ENCODE measurements at places on chromosomes 2 and 18.

DNA sequence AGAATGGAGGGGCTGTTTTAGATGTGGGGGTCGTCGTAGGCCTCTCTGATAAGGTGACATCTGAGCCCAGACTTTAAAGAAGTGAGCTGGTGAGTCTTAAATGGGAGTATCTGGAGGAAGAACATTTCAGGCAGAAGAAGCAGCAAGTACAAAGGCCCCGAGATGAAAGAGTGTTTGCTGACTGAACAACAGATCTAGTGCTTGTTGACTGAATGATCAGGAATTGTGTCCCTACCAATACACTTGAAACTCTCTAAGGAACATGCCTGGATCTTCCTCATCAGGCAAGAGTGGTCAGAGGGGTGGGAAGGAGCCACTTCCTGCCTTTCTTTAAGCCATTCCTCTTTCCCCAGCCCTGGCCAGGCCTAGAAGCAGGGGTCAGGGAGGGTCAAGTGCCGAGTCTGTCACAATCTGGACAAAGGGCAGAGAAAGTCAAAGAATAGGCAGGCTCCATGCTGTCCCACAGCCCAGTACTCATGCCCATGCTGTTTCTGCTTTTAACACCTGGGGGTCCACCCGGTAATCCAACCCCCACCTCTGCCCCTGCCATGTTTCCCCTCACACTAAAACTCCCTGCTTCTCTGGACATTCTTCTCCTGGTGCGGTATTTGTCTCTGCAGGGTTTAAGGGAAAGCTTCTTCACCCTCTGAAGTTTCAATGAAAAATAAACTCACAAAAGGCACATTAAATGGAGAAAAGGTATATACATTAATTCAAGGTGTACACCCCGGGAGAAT, 3.0 kb upstream of the TMEM37 start:
- DNase-seq: no peak

DNA sequence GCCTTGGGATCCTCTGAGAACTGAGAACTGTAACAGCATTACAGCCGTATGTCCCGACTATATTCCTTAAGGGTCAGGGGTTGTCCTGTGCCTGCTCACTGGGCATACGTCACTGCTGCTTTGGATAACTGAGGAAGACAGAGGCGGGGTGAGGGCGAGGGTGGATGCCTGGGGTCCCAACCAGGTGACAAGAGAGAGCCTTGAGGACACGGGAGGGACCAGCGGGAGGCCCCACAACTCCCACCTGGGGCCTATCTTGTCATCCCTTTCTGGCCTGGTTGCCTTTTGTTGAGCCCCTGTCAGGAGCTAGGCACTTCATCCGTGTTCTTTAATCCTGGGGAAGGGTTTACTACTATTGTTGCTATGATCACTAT, 28.8 kb downstream of the INPP5D start:
- no peak for DNase-seq

- DNase-seq: no peak
These were observed 45.6 kb upstream of the PCBP1 start for GRCh38 chr2:70041663-70042062.

GRCh38 chr2:162245061-162245460, 1.8 kb upstream of the FAP start:
- DNase-seq: no peak

GRCh38 chr2:173217116-173217840, 137.4 kb upstream of the CDCA7 start:
- no peak for DNase-seq

- no peak for DNase-seq
These were observed 62.1 kb upstream of the NPAS2 start for GRCh38 chr2:100757621-100758394.

DNA sequence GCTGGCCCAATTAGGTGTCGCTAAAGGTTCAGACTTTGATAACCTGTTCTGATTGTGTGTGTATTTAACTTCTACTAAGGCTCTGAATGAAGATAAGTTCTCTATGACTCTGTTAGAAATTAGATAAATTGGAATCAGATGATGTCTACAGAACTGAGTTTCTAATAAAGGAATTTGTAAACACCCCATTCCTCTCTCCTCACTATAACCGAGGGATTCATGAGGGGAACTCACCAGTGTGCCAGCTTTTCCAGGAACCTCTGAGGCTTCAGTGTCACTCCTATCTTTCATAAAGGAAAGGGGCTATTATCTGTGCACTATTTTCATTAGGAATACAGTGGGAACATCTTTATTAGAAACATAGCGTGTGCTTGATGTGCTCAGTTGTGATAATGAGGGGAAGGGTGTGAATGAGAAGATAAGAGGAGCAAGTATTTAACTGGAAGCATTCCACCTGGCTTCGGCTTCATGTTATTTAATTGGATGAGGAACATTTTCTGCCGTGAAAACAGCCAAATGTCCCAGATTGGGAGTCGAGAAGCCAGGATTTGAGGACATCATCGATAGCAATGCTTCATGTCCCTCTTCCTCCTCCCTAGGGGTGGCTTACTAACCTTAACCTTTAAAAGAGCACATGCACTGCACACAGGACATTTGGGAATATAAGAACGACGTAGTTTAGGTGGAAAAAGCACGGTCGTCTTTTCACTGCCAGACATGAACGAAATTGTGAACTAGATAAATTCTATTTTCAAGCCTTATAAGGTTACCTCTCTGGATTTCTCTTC, 84.8 kb upstream of the TCF4 start:
- DNase-seq: no peak

DNA sequence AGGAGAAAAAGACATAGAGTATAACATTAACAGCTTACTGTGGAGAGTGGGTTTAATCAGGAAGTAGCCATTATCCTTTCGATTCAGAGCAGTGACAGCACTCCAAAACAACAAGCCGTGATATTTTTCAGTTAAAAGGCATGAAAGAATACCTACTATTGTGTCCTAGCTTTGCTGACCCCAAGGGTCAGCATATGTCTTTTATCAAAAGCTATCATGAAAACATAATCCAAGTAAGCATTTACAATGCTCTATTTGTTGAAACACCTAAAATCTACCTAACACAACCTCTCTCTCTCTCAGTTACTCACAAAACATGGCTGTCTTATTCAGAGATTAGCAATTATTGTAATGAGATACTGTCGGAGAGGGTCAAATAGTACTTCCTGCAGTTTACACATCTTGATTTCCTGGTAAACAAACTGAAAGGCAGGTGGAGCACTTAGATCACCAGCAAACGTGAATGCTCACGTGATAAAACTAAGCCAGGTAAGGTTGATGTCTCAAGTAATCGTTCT, 100.0 kb downstream of the BAZ2B start:
- no peak for DNase-seq

DNA sequence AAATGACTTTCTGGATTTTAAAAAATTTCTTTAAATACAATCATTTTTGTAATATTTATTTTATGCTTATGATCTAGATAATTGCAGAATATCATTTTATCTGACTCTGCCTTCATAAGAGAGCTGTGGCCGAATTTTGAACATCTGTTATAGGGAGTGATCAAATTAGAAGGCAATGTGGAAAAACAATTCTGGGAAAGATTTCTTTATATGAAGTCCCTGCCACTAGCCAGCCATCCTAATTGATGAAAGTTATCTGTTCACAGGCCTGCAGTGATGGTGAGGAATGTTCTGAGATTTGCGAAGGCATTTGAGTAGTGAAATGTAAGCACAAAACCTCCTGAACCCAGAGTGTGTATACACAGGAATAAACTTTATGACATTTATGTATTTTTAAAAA, 79.5 kb downstream of the ITGA4 start:
- DNase-seq: no peak

- no peak for DNase-seq
These were observed 242.7 kb downstream of the LRRTM1 start for GRCh38 chr2:80061881-80062280.

- no peak for DNase-seq
These were observed 159.2 kb downstream of the DDX1 start for GRCh38 chr2:15750822-15751329.

GRCh38 chr2:45285771-45286390, 276.6 kb upstream of the SIX2 start:
- no peak for DNase-seq

GRCh38 chr2:199591826-199592225, 134.1 kb upstream of the SATB2 start:
- DNase-seq: no peak

GRCh38 chr2:128024816-128025215, 3.0 kb downstream of the SAP130 start:
- no peak for DNase-seq

- no peak for DNase-seq
These were observed 105.6 kb upstream of the STK17B start for GRCh38 chr2:196277002-196277401.

DNA sequence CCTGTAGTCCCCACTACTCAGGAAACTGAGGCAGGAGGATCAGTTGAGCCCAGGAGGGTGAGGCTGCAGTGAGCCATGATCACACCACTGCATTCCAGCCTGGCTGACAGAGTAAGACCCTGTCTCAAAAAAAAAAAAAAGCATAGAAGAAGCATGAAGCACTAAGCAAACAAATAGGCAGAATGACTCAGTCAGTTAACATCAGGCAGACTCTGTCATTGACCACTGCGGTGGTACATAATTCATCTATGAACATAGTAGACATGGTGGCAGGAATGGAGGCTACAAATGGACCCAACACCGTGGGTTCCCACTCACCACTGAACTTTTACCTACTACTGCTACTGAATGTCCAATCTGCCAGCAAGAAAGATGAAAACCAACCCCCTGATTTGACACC, 7.6 kb upstream of the ASXL2 start:
- DNase-seq: no peak

DNA sequence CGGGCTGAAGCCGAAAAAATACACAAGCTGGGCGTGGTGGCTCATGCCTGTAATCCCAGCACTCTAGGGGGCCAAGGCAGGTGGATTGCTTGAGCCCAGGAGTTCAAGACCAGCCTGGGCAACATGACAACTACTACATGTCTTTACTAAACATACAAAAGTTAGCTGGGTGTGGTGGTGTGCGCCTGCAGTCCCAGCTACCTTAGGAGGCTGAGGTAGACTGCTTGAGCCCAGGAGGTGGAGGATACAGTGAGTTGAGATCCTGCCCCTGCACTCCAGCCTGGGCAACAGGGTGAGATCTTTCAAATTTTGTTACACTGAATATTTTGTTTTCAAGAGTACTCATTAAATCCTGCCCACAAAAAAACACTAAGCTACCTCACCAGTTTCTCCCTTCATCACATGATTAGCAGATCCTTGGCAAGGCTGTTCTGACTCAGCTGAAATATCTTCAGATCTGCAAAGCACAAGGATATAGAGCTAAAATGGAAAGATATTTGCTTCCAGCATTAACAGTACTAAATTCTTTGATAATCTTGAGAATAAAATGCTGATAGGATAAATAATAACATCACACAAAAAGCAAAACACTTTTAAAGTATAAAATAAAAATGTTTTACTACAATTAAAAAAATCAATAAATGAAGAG, 28.2 kb upstream of the MCM6 start:
- DNase-seq: no peak

- DNase-seq: no peak
These were observed 12.3 kb upstream of the CERS6 start for GRCh38 chr2:168443818-168444217.

GRCh38 chr2:177983183-177983788, 89.3 kb downstream of the PDE11A start:
- no peak for DNase-seq

DNA sequence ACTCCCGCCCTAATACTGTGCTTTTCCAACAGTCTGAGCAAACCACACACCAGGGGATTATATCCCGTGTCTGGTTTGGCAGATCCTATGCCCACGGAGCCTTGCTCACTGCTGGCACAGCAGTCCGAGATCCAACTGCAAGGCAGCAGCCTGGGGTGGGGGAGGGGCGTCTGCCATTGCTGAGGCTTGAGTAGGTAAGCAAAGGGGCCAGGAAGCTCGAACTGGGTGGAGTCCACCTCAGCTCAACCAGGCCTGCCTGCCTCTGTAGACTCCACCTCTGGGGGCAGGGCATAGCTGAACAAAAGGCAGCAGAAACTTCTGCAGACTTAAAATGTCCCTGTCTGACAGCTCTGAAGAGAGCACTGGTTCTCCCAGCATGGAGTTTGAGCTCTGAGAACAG, 44.2 kb downstream of the LNPK start:
- no peak for DNase-seq

DNA sequence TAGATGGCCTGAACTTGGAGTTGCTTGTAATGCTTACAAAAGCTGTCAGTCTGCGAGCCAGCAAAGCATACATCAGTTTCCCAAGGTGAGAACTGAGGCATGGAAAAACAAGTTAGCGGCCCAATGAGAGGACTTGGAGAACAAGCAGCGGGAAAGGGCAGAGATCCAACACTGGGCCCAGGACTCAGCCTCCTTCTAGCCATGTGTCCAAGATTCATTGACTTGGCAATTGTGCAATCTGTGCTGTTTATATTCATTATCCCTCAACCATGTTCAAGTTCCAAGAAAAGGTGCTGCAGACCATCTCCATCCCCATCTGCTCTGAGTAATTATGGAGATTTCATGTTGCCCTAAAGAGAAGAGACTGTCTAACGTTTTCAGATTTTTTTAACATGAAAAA, 187.4 kb downstream of the ALK start:
- DNase-seq: no peak

GRCh38 chr2:142535311-142535710, 342.2 kb upstream of the KYNU start:
- DNase-seq: no peak

- no peak for DNase-seq
These were observed 90.4 kb downstream of the SLC8A1 start for GRCh38 chr2:40361478-40361877.

- no peak for DNase-seq
These were observed 1.8 kb downstream of the LPIN1 start for GRCh38 chr2:11748018-11748860.

DNA sequence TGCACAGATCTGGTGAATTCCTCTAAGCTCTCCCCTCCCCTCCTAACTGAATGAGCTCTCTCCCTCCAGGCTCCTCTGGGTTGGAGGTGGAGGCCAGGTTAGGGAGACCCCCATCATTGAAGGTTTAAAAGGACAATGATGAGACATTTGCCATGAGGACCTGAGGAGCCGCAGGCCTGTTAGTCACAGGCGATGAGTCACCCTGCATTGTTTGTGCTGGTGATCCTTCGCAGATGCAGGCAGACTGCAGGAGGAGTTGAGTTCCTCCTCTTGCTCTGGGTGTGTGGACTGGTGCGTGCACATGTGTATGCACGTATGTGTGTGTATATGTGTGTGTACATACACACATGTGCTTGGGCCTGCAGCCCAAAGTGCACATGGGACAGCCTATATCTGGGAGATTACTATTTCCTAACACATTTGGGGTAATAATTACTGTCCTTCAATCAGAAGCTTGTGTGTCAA, 42.0 kb downstream of the MCFD2 start:
- DNase-seq: no peak

Data from stimulated activated CD4-positive, alpha-beta T cell treated with anti-CD3 and anti-CD28 coated beads, Interleukin-4, amount 100 ng/mL, for 4 hours (primary cell).